NCI-H1048 (cell line): ENCODE measurements at places on chromosomes 4 and X.

DNA sequence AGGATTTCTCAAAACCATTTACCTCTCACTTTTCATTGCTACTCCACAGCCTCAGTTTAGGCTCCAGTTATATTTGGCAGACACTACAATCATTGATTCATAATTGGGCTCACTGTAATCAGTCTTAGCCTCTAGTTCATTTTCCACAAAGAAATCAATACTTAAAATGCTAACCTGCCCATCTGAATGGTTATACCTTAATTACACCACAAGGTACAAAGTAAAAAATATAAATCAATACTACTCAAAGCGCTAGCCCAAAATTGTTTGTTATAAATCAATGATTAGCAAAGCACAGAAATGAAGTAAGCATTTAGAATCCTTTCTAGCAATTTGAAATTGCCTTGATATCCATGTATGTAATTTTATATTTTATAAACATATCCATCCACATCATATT lies 222.6 kb upstream of the NDST3 start:
- DNase-seq = no peak

DNA sequence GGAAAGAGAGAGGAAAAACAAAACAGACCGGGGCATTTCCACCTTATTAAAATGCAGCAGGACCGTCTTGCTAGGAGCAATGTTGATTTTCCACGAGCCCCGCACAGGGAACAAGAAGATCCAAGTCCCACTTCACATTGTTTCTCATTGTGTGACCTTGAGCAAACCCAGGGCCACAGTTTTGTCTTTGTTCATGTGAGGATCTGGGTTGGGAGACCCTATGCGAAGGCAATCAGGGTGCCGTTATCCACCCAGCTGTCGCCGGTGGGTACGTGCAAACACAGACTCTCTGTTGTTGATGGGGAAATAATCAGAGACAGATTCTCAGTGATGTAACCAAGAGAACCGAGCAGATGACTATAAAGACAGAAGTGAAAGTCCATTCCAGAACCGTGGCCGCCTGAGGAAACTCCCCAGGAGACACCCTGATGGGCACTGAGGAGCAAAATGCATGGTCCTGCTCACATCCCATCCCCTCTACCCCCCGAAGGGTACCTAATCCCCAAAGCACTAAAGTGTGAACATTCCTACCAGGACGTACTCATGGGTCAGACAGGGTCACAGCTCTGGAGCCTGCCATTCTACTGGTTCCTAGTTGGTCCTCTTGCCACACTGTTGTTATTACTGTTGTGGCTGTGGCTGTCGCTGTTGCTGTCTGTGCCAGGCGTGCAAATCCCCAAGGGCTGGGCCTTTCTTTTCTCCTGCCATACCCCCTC lies 102.7 kb upstream of the RBPJ start:
- no peak for DNase-seq

- DNase-seq = no peak
Measured at GRCh38 chr4:95619525-95620443, 71.0 kb upstream of the UNC5C start.

DNA sequence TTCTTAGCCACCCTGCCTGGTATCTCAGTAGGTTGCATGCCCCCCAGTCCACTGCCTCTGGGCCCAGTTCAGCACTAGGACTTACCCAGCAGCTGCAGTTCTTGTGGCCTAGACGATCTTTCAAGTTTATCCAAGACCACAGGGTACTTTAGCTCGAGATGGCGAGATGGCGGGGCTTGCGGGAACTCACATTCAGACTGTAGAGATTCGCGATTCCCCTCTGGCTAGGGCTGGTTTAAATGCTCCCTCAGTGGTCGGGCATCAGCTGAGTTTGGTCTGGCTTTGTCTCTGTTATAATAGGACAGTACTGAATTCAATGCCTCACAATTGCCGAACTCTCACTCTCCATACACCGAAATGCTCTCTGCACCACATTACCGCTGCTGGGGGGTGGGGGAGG lies 18.4 kb upstream of the RFC1 start:
- DNase-seq = no peak

DNA sequence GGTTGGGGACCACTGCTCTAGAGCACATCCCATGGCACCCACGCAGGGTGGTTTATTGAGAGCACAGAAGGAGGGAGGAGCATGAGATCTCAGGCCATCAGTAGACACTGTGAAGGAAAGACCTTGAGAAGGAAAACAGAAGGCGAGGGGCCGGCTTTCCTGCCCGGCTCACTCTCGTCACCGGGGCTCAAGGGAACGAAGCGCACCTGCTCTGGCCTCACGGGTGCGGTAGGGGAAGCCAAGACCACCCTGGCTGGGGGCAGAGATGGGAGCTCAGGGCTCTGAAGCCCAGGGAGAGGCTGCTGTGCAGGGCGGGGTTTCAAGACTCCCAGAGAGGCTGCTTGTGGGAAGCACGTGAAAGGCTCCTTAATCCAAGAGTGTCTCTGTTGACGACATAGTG lies 105.9 kb downstream of the TNIP2 start:
- DNase-seq = no peak

GRCh38 chr4:141241986-141242385 lies 21.3 kb downstream of the ZNF330 start:
- DNase-seq = no peak

GRCh38 chrX:150152036-150152435 lies 211.1 kb upstream of the MAMLD1 start:
- no peak for DNase-seq

DNA sequence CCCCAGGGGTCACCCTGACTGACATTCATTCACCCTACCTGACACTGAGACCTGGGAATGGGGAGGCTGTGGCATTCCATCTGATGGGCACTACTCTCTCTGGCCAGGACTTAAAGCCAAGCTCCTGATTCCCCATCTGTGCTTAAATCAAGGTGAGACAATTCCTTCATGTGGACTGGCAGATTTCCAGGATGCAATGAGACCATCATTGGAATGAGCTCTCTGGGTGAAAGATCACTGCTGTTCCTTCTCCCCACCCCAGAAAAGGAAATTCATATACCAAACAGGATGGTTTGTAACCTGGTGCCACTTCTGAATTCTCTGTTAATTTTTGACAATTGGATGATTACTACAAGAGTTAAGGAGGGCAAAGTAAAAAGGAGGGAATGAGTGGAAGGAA lies 354.8 kb downstream of the MID1IP1 start:
- no peak for DNase-seq

GRCh38 chr4:165151734-165152133 lies 39.1 kb upstream of the TMEM192 start:
- no peak for DNase-seq

DNA sequence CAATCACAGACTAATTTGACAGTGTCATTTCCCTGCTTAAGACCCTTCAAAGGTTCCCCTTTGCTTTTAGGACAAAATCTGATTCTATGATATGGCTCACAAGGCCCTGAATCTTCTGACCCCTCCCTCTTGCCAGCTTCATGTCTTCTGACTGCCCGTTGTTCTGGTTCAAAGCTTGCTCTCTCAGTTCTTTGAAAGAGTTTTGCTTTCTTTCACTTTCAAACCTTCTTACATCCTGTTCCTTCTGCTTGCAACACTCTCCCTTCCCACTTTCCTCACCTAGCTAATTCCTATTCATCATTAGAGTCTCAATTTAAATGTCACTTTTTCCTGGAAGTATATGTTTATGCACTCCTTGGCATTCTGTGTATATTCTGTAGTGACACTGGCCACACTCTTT lies 299.2 kb downstream of the IDS start:
- no peak for DNase-seq
